Muscle of arm (tissue), 14 donors: ENCODE measurements at places on chromosomes 4 and X. TPM values are rescaled to one million over a fixed set of nuclear protein-coding genes. Genes with fewer than 3 reads are reported as not detected.

DNA sequence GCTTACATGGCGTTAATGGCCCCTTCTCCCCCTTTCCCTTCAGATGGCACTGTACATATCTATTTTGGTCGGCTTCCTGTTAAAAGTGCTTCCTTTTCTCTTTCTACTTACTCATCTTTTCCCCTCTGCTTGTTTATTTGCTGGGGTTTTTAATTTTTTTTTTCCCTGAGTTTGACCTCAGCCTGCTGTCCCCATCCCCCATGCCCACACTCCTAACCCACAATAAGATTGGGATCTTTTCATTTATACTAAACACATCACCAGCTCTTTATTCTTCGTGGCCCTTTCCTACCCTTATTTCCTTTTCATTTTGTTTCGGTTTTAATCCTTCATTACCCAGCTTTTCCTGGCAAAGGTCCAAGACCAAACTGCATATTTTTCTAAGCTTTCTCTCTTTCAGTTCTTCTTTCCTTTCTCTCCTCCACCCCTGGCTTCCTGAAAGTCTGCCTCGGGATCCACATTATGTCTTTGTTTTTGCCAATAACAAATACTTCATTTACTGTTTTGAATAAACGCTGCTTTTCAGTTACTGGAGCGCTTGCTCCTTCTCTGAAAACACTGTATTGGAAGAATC is 152.0 kb upstream of the USP9X start:
- DNase-seq, result peak; percentile 71

GRCh38 chrX:69556060-69557011 is 52.2 kb downstream of the NALF2 start:
- DNase-seq, result no peak

- no peak for DNase-seq
These were observed 15.1 kb downstream of the SLC2A9 start for GRCh38 chr4:10006231-10006600.

GRCh38 chr4:152359208-152360044 is 176.5 kb downstream of the FBXW7 start:
- no peak for DNase-seq

SMIM10 gene
- 12.5 TPM for polyA plus RNA-seq

DNA sequence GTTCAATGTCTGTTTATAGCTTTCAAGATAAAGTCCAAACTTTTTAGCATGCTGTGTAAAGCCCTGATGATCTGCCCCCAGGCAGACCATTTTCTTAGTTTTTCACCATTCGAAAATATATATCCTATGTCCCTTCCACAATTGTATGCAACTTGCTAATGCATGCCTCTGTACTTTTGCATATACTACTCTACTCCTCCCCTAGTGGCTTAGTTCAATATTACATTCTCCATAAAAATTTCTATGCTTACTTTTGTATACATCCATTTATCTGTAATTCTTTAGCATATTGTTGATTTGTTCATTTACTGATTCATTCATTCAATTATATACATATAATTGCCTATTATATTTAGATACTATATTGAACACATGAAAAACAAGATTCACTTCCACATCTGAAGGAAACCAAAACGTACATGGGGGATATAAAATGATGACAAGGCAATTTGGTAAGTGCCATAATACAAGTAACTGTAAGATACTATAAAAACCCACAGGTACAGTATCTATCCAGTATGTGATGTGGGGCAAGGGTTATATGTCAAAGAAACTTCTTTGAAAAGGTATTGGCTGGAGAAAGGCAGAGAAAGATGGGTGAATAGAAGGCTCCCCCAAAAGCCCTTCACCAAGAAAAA is 902.5 kb downstream of the FAM133A start:
- no peak for DNase-seq

GRCh38 chr4:137651128-137651527 is 118.8 kb upstream of the PCDH18 start:
- DNase-seq, result no peak

DNA sequence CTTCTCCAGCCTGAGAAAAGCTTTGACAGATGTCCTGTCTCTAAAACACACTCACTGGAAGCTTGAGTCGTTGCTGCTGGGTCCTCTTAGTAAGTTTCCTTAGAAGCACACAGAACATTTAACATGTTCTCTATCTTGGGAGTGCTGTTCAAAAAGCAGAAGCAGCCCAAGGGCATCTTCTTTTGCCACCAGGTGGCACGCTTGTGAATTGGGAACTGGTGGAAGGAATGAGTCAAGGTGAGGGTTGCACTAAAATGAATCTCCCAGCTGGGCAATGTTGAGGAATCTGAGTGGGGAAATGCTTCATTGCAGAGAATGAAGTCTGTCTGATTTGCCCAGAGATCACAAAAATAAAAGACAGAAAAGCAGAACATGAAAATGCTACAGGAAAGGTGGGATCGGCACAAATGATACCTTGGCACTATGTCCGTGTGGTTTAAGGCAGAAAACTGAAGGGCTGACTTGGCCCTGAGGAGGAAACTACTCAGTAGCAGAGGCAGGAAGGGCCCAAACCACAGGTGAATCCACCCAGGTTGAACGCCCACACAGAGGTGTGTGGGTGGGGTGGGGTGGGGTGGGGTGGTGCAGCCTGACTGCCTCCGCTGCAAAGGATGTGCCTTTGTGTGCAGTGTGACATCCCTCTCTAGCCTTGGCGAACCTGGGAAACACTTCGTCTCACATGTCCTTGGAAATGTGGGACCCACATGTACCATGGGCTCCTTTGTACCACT is 26.0 kb downstream of the KIT start:
- DNase-seq, result no peak

GRCh38 chr4:83851261-83852084 is 315.6 kb downstream of the GPAT3 start:
- no peak for DNase-seq

GRCh38 chr4:161364681-161365080 is 799.1 kb downstream of the FSTL5 start:
- DNase-seq, result no peak

GABRB1 gene
- polyA plus RNA-seq, result not detected

ALG13 gene
- 32.9 TPM for polyA plus RNA-seq

TIMM8A gene
- not detected for polyA plus RNA-seq

GRCh38 chr4:8311101-8312068 is 41.8 kb downstream of the HTRA3 start:
- no peak for DNase-seq

DNA sequence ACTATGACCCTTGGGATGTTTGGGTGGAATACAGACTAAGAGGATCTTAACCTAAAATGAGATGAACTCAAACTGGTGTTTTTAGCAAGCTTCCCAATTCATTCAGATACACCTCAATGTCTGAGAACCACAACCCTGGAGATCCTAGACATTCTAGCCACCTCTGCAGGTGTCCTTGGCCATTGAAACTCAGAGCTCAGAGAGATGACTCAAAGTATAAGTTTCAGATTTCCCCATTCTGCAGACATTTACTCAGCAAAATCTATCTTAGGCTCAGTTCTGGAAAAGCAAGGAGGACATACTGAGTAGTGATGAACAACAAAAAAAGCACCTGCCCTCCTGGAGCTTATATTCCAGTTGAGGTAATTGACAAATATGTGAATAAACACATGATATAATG is 47.8 kb downstream of the COMMD8 start:
- no peak for DNase-seq

DNA sequence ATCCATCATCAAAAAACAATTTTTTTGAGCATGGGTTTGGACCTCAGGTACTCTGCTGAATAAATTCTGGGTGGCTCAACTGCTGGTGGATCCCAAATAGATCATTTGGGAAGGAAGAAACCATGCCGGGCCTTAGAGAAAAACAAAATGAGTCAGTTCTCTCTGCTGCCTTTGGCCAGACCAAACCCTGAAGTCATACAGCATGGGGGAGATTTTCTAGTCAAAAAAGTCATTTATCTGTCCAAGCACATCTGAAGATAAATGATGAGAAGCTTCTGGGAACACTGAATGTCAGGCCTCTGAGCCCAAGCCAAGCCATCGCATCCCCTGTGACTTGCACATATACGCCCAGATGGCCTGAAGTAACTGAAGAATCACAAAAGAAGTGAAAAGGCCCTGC is 261.4 kb downstream of the DHX15 start:
- DNase-seq, result no peak

DNA sequence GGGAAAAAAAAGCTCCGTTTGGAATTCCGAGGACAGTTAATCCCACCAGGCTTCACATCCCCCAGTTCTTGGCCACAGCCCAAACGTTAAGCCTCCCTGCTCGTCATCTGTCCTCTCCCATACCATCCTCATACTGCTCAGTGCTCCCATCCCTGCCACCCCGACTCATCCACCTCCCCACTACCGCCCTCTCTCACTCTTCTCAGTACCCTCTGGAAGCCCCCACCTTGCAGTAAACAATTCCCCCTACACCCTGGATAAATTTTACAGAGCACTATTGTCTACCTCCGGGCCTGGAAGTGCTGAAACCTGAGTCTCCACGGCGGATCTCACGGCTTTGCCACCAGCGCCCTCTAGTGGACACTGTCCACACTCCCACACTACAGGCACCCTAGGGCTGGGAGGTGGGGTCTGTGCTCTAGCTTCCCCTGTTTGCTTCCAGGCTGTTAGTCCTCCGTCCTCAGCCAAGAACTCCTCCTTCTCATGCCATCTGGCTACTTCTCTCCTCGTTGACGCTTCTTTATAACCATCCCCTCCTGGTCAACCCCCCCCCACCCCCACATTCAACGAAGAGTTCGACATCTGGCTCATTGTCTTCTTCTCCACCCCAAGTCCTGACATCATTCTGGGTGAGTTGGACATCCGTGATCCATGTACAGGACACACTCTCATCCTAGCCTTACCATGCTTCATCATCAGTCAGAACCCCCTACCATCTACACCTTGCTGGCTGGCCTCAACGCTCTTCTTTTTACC is 54.5 kb downstream of the RTL9 start:
- peak; percentile 85 for DNase-seq

DNA sequence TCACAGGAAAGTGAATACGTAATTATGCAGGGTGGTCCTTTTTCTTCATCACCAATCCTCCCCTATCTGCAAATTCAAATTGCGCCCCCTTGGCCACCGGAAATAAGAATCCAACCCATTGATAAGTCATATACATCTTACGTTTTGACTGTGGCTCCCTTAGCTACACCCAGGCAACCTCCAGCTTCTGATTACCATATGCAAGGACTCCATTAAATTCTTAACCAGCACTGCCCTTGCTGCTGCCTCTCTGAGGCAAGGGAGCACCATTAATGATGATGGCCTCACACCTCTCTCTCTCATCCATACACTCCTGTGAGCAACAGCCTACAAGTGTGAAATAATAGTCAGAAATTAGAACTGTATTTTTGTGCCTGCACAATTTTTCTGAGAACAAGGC is 106.0 kb upstream of the NOCT start:
- DNase-seq, result no peak

DNA sequence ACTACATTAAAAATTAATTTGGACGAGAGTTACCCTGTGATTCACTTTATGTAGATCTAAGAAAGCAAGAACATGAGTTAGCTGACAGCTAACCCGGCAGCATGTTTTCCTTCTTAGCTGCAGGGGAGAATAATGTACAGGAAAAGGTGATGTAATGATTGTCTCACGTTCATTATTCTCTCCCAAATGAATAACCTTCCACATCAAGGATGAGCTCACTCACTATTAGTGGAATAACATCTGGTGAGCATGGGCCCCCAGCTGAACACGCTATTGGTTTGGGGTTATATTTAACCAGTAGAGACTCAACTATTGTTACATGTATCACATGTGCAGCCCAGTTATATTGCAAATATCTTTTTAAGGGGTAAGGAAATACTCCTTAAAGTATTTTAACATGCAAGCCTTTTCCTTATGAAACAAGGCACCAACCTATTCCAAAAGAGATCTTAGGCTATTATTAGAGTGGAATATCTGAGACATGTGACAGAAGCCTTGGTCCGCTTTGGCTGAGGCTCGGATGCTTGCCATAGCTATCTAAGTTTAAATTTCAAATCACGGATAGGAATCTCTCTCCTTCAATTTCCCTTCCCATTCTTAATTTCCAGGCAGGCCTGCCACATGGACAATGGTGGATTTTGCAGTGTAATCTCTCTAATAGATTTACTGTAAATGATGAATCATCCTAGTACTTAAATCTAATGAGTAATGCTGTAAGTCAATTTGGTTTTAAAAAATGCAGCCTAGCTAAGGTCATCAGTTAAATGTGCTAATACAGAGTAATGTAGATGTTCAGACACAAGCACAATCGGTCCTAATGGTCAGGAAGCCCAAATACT is 99.0 kb upstream of the OTUD4 start:
- peak; percentile 86 for DNase-seq

- no peak for DNase-seq
These were observed 49.0 kb downstream of the SMAD1 start for GRCh38 chr4:145530662-145531061.

RHOXF2B gene
- not detected for polyA plus RNA-seq
